Effector memory CD8-positive, alpha-beta T cell (primary cell): ENCODE measurements at places on chromosomes 3 and 15.

- no peak for DNase-seq
Measured at GRCh38 chr3:145094355-145094941, 1066.5 kb downstream of the PLOD2 start.

GRCh38 chr3:13528217-13528867, 20.6 kb upstream of the FBLN2 start:
- DNase-seq, result no peak

DNA sequence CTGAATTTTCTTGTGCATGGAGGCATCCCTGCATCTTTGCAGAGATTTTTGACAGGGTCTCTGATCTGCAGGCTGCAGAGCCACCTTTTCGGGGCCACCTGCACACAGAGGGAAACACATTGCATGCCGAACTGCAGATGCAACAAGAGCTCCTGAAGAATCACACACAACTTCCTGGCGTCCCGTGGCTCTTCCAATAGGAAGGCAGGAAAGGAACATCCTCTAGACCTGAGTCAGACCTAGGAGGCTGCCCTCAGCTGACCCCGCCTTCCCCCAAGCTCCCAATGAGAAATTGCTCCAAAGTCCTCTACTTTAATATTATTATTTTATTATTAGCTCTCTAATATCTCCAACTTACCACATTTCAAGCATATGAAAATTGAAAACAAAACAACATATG, 213.2 kb upstream of the ARRDC4 start:
- no peak for DNase-seq

- no peak for DNase-seq
Measured at GRCh38 chr15:67504796-67505195, 16.1 kb upstream of the C15orf61 start.

GRCh38 chr15:84810073-84810840, 6.9 kb upstream of the ALPK3 start:
- no peak for DNase-seq

DNA sequence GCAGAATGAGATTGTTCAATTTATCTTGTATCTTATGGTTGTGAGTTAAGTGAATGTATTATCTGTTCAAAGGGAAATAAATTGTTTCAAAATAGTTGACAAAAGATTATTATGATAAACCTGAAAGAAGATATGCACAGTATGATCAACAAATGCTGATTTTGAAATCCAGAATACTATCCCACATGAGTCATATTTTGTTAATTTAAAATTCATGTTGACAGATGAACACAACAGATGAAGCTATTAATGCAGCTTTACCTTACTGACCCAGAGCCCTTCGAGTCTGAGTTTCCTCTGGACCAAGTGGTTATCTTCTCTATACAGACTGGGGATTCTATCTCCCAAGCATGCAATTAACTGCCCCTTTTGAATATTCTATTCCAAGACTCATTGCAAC, 482.8 kb downstream of the FGF12 start:
- no peak for DNase-seq

- no peak for DNase-seq
Measured at GRCh38 chr3:58691997-58692396, 25.4 kb upstream of the FAM3D start.

DNA sequence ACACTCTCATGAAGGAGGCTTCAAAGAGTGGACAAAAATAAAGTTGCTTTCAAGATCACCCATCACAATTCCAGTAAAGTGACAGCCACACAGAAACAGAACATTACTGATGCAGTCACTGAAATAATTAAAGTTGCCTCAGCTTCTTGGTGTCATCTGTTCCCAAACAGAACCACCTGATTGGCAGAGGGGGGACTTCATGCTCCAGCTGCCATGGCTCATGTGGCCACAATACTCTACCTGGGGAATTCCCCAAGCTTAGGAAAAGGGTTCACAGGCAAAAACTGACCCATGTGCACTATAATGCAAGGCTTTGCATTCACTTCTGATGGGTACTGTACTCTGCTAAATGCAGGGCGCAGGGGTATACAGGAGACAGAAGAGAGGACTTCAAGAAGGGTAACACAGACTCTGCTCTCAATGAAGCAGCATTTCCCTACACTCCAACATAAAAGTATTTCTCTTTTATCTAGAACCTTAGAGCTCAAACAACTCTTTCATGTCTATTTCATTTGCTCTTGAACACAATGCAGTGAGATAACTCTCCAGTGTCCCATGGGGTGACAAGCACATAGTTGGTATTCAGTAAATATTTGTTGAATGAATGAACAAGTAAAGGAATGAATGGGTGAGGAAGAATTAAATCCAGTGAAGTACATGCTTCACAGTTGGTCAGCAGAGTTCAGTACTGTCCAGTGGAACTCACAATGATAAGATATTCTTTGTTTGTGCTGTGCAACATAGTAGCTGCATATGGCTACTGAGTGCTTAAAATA, 8.6 kb upstream of the CTNNB1 start:
- no peak for DNase-seq

- no peak for DNase-seq
Measured at GRCh38 chr3:112767177-112767576, 79.5 kb downstream of the CD200R1L start.

GRCh38 chr3:38047896-38048295, 8.9 kb downstream of the DLEC1 start:
- DNase-seq, result no peak

- no peak for DNase-seq
Measured at GRCh38 chr15:93372208-93372864, 283.3 kb upstream of the RGMA start.

DNA sequence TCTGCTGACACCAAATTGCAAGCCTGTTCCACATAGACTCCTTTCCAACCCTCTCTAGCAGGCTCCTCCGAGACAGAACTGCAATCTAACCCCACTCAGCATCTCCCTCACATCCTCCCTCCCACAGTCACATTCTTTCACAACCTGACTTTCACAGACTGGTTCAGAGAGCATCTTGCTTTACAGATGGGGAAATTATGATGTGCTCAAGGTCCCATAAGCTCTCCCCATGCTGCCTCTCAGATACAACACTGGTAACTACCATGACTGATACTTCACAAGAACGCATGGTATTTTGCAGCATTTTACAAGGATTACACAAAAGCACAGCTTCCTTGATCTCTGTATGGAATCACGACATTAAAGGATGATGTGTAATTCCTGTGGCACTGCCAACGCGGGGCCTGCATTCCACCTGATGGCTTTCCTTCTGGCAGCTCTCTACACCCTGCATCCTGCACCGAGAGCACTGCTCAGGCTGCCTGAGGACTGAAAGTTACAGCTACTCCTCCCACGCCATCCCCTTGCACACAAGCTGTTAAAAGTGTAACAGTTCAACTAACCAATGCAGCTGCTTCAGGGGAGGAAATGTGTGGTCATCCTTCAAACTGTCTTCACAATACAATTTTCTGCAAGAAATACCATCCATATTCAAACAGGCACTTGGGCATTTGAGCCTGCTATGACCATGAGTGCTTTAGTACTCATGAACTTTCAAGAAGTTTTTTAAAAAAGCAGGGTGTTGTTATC, 27.6 kb downstream of the TBC1D2B start:
- no peak for DNase-seq

DNA sequence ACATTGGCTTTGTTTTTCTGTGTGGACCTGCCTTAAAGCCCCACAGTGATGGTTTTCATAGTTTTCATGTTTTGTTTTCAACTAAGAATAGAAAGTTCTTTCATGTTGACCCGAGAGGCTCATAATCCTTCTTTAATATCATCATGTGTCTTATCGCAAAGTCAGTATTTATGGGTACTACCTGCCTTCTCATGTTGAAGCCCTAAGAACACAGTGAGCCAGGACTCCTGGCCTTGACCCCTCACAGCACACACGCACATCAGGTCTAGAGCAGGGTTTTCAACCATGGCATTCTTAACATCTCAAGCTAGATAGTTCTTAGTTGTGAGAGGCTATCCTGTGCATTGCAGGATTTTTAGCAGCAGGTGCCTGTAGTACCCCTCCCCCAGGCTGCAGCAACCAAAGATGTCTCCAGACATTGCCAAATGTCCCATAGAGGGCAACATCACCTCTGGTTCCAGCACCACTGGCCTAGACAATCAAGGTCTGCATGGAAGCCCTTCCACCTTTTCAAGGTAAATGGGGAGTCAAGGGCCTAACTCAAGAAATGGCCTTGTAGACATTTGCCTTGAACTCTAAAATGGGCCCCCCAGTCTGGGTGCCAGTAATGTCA, 118.3 kb downstream of the MTHFS start:
- no peak for DNase-seq

DNA sequence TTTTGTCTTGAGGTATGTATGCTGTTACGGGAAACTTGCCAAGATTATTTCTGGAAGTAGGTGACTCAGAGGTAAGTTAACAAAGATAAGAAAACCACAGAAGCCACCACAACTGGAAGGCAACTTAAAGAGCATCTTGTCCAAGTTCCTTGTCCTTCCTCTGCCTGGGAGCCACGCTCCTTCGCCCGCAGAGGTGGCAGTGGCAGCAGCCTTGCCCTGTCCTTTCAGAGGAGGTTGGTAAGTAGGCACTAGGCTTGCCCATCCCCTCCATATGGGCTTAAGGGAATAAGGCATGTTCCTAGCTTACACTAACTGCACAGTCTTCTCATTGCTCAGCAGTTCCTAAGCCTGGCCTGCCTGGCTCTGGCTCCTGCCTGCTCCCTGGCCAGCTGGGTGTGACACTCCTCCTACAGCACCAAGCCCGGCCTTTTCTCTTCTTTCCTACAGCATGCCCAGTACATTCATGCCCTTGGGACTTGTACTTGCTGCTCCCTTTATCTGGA, 48.0 kb upstream of the RAB6B start:
- no peak for DNase-seq

DNA sequence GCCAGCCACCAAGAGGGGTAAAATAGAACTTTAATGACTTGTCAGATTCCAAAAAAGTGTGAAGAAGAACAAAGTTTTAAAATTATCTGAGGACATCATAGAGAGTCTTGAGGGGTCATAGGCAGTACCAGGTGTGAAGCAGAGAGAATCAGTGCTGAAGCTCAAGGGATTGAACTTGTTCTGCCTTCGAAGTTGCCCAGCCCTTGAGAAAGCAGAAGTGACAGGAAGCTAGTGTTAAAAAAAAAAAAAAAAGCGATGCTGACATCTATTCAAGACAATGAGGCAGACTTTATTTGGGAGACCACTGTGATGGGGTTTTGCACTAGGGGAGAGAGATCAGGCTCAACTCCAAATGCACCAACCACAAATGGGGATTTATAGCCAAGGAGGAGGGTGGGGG, 21.8 kb downstream of the FBXO22 start:
- no peak for DNase-seq

DNA sequence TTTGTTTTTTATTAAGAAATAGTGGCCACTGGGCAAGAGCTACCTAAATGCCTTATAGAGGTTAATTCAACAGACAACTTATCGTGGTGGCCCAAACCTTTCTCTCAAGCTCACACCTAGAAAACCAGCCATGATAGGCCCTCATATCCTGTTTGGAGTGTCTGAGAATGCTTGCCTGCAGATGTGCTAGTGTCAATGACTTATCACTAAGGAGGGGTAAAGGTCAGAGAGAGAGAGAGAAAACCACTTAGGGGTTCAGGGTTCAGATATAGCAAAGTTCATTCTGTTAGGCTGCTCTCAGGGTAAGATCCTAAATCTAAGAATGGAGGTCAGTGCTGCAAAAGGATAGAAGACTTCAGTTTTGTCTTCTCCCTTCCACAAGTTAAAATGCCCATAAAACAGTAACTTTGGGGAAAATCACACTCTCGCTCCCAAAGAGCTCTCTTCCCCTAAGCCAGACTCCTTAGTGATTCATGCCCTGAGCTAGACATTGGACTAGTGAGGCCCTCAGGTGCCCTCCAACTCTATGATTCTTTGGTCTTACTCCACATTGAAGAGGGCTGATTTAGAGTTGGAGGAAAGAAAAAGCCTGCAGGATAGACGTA, 30.3 kb upstream of the B3GNT5 start:
- DNase-seq, result no peak

DNA sequence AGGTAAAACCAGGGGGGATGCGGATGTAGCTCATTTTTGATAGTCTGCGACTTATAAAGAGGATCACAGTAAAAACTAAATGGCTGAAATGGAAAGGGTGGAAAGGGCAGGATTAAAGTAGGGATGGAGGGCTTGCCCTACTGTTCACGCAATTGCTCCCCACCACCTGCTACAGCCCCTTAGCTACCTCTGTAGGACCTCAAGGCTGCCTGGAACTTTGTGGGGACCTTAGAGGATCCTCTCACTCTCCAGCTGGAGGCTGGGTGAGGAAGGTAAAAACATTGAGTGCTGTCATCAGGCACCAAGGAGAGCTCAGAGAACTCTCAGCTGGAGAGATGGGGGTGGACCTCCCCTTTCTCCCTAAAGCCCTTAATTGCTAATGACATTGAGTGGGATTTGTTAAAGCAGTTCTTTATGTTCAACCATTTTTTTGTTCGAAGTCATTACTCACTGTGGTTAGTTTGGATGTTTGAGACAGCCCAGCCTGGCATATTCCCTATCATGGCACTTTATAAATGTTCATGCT, 213.0 kb downstream of the CLSTN2 start:
- DNase-seq, result no peak

GRCh38 chr15:30984542-30984941, 6.9 kb downstream of the MTMR10 start:
- DNase-seq, result no peak

- DNase-seq, result no peak
Measured at GRCh38 chr3:73786321-73786807, 161.6 kb upstream of the PDZRN3 start.

DNA sequence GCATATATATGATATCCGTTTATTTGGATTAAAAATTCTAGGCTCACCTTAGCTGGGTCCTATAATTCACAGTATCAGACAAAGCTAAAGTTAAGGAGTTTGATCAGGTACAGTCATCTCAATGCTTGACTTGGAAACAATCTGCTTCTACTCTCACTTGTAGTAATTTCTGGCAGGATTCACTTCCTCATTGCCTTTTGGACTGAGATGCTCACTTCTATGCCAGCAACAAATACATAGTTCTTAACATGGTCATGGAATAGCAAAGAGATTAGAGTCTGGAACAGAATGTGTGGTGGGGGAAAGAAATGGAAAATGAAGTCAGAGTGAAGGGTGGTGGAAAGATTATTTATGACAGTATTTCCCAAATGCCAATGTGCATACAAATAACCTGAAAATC, 693.6 kb downstream of the CADM2 start:
- no peak for DNase-seq

DNA sequence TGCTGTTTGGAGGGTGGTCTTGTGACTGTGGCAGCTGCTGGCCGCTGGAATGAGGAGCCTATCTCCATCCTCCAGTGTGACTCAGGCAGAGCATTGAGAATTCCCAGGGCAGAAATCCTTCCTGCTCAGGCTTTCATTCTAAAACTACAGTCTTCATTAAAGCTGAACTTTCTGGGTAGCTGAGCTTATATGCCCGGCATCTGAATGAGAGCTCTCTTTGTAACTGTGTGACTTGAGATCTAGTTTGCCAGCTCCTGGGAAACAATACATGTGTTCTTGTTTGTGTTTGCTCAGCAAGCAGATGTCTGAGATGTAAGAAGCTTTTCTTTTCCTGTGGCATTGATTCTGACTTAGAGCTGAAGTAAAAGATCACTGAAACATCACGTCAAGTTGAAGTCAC, 22.4 kb downstream of the RLBP1 start:
- no peak for DNase-seq

DNA sequence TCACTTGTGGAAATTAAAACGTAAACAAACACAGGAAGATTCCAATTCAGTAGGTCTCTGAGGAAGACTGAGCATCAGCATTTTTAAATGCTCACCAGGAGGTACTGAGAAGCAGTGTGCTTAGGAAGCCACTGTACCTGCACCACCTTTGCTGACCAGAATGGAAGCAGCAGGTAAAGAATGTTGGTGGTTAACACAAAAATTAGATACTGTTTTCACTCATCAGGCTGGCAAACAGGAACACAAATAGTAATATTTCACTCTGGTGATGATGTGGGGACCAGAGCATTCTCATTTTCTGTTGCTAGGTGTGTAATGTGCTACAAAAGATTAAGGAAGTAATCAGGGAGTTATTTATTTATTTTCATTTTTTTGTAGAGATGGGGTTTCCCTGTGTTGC, 29.9 kb upstream of the GHSR start:
- DNase-seq, result no peak
